Esophagus muscularis mucosa (tissue), 4 donors: ENCODE measurements at places on chromosomes 2 and 18. TPM values are rescaled to one million over a fixed set of nuclear protein-coding genes. Genes with fewer than 3 reads are reported as not detected.

- DNase-seq, result no peak
- no peaks in the 10 kb centered on the region for H3K36me3 ChIP-seq
- no peaks in the 10 kb centered on the region for H3K4me1 ChIP-seq
- no peaks in the 10 kb centered on the region for H3K27me3 ChIP-seq
- no peak overlapping the region for H3K27ac ChIP-seq
Observed at GRCh38 chr2:137287913-137288639, 522.7 kb downstream of the THSD7B start.

ARL5A gene
- total RNA-seq, result 82.2 TPM

DNA sequence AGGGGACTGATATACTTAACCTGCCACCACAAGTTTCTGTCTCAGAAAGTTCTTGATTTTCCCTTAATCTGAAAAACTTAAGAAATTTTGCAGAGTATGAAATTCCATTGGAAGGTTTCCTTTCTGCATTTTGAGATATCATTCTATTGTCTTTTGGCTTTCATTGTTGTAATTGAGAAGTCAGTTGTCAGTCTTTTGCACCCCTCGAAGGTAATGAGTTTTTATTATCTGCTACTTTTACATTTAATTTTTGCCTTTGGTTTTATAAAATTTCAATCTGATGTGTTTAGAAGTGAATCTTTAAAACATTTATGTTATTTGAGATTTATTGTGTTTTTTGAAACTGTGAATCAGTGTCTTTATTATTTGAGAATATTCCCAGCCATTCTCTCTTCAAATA lies 4.8 kb upstream of the IL36A start:
- no peak overlapping the region for H3K27ac ChIP-seq
- DNase-seq, result no peak
- H3K4me1 ChIP-seq, result no peaks in the 10 kb centered on the region

GRCh38 chr2:119064567-119064966 lies 94.0 kb downstream of the C1QL2 start:
- no peaks in the 10 kb centered on the region for H3K36me3 ChIP-seq
- H3K4me3 ChIP-seq, result no peak overlapping the region
- H3K27me3 ChIP-seq, result no peaks in the 10 kb centered on the region
- H3K27ac ChIP-seq, result no peak overlapping the region
- no peak for DNase-seq
- H3K4me1 ChIP-seq, result no peaks in the 10 kb centered on the region

AQP12A gene
- not detected for total RNA-seq

DNA sequence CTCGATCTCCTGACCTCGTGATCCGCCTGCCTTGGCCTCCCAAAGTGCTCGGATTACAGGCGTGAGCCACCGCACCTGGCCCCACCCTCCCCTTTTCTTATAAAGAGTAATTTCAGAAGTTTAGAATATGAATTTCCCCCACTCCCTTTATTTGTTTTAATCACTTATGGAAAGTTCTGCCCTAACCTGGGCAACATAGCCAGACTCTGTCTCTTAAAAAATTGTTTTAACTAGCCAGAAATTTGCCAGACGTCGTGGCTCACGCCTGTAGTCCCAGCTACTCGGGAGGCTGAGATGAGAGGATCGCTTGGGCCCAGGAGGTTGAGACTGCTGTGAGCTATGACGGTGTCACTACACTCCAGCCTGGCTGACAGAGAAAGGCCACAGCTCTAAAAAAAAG lies 7.7 kb upstream of the NBAS start:
- no peaks in the 10 kb centered on the region for H3K36me3 ChIP-seq
- H3K4me1 ChIP-seq, result no peaks in the 10 kb centered on the region
- no peak for DNase-seq
- no peaks in the 10 kb centered on the region for H3K27me3 ChIP-seq
- H3K27ac ChIP-seq, result no peak overlapping the region
- no peak overlapping the region for H3K4me3 ChIP-seq

GRCh38 chr2:109157563-109158105 lies 28.6 kb downstream of the SH3RF3 start:
- no peak overlapping the region for H3K4me3 ChIP-seq
- H3K4me1 ChIP-seq, result peaks cover 11% of the 10 kb centered on the region
- no peaks in the 10 kb centered on the region for H3K36me3 ChIP-seq
- no peaks in the 10 kb centered on the region for H3K27me3 ChIP-seq
- H3K27ac ChIP-seq, result no peak overlapping the region

SCRN3 gene
- 14.5 TPM for total RNA-seq

LCT gene
- not detected for total RNA-seq

- no peak overlapping the region for H3K4me3 ChIP-seq
- no peaks in the 10 kb centered on the region for H3K27me3 ChIP-seq
- no peak for DNase-seq
- H3K27ac ChIP-seq, result no peak overlapping the region
Observed at GRCh38 chr2:88350331-88351248, 101.9 kb downstream of the FOXI3 start.

DNA sequence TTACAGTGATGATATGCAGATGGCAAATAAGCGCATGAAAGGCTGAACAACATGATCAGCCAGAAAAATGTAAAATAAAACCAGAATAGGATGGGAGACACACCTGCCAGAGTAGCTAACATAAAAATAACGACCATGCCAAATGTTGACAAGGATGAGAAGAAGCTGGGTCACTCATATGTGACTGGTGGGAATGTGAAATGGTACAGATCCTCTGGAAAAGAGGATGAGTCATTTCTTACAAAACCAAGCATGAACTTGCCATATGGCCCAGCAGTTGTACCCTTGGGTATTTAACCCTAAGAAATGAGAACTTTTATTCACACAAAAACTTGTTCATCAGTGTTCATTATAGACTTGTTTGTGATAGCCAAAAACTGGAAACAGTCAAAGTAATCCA lies 143.8 kb downstream of the SH3BP4 start:
- no peak overlapping the region for H3K27ac ChIP-seq
- H3K4me1 ChIP-seq, result peaks cover 16% of the 10 kb centered on the region
- H3K4me3 ChIP-seq, result no peak overlapping the region
- H3K36me3 ChIP-seq, result no peaks in the 10 kb centered on the region
- DNase-seq, result peak; percentile 26
- H3K27me3 ChIP-seq, result no peaks in the 10 kb centered on the region

GRCh38 chr2:44005846-44006245 lies 10.1 kb upstream of the LRPPRC start:
- H3K4me1 ChIP-seq, result no peaks in the 10 kb centered on the region
- H3K36me3 ChIP-seq, result no peaks in the 10 kb centered on the region
- no peak overlapping the region for H3K4me3 ChIP-seq
- DNase-seq, result no peak
- no peak overlapping the region for H3K27ac ChIP-seq
- no peaks in the 10 kb centered on the region for H3K27me3 ChIP-seq

GRCh38 chr2:38608755-38609154 lies 6.0 kb upstream of the HNRNPLL start:
- no peak overlapping the region for H3K27ac ChIP-seq
- H3K4me3 ChIP-seq, result no peak overlapping the region
- no peaks in the 10 kb centered on the region for H3K36me3 ChIP-seq
- no peaks in the 10 kb centered on the region for H3K27me3 ChIP-seq
- no peak for DNase-seq
- peaks cover 4% of the 10 kb centered on the region for H3K4me1 ChIP-seq

DNA sequence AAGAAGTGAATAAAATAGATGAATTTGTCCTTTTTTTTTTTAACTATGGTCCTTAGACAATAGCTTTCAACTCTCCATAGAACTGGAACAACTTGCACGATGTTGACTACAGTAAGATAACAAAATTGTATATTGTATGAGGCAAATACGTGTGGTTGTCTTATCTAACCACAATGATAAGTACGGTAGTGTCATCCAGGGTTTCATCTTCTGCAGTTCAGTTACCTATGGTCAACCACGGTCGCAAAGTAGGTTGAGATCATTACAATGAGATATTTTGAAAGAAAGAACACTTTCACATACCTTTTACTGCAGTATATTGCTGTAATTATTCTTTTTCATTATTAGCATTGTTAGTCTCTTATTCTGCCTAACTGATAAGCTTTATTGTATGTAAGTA lies 295.2 kb downstream of the PARD3B start:
- no peaks in the 10 kb centered on the region for H3K27me3 ChIP-seq
- H3K27ac ChIP-seq, result no peak overlapping the region
- H3K36me3 ChIP-seq, result no peaks in the 10 kb centered on the region
- DNase-seq, result no peak
- no peak overlapping the region for H3K4me3 ChIP-seq
- peaks cover 15% of the 10 kb centered on the region for H3K4me1 ChIP-seq

GRCh38 chr2:98155716-98156115 lies 68.7 kb downstream of the VWA3B start:
- H3K27ac ChIP-seq, result no peak overlapping the region
- H3K4me1 ChIP-seq, result peaks cover 31% of the 10 kb centered on the region
- H3K4me3 ChIP-seq, result no peak overlapping the region
- no peaks in the 10 kb centered on the region for H3K27me3 ChIP-seq
- no peak for DNase-seq

- no peaks in the 10 kb centered on the region for H3K36me3 ChIP-seq
- H3K27ac ChIP-seq, result no peak overlapping the region
- no peaks in the 10 kb centered on the region for H3K27me3 ChIP-seq
- DNase-seq, result no peak
- no peak overlapping the region for H3K4me3 ChIP-seq
Observed at GRCh38 chr18:10329101-10329500, 125.3 kb upstream of the APCDD1 start.

DNA sequence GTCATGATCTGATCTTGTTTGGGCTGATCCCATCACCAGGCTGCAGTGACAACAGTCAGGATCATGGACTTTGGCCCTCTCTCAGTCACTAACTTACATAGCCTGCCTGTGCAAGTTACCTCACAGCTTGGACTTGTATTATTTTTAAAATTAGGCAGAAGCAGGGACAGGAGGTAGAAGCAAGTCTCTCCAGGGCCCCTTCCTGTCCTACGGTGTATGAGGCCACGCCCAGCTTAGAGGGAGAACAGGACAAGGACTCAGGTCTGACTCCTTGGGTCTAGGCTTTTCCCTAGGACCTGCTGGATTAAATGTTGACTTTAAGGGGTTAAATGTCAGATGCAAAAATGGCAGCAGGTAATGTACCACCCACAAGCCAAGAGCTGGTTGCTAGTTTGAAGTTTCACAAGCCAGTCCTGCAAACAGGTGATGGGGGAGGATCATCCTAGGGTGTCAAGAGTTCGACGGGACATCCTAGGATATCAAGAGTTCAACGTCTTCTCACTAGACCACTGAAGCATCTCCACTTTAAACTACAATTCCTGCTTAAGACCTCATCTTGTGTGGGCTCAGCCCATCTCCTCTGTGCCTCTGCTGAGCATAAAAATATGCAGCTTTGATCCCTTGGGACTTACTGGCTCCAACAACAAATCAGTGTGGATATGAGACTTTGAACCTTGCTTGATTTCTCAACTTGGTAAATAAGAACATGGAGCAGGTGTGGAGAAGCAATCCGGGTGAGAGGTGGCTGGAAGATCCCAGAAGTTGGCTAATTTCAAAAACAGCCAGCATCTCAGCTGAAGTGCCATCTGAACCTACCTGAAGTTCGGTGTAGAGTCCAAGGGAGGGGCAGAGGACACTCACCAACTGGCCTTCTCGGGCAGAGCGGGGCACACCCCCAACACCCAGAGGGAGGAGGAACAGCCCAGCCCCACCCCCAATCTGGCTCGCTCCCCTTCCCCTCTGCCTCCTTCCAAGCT lies 39.5 kb downstream of the SFXN5 start:
- no peak overlapping the region for H3K27ac ChIP-seq
- H3K36me3 ChIP-seq, result peaks cover 11% of the 10 kb centered on the region
- no peak overlapping the region for H3K4me3 ChIP-seq
- DNase-seq, result peak; percentile 68

NIF3L1 gene
- 16.8 TPM for total RNA-seq

DNA sequence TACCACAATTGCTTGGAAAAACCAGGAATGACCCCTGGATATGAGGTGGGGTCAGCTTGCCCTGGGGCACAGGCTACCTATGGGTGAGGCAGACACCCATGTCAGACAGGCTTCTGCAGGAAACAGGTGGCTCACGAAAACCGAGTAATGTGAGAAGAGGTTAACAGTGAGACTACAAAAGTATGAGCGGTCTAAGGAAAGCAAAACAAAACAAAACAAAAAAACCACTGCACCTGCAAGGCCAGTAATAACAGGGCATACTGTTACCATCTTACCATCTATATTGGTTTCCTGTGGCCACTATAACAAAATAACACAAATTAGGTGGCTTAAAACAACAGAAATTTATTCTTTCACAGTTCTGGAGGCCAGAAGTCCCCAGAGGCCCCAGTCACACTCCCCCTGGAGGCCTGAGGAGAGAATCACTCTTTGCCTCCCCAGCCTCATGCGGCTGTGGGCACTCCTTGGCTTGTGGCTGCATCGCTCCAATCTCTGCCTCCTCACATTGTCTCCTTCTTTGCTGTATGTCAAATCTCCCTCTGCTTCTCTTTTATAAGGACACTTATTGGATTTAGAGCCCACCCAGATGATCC lies 86.6 kb upstream of the EPC2 start:
- H3K27ac ChIP-seq, result no peak overlapping the region
- no peak overlapping the region for H3K4me3 ChIP-seq
- H3K4me1 ChIP-seq, result no peaks in the 10 kb centered on the region
- no peak for DNase-seq
